Islet precursor cell (in vitro differentiated cells): ENCODE measurements at places on chromosomes 1 and 21.

GRCh38 chr1:234619071-234619480 lies 9.1 kb upstream of the IRF2BP2 start:
- DNase-seq = no peak

- no peak for DNase-seq
These were observed at the start of gene CD53 for GRCh38 chr1:110872745-110873720. CD53 (plus strand) TSS chr1:110873148; CDS start chr1:110891409, 18,261 bp downstream.

DNA sequence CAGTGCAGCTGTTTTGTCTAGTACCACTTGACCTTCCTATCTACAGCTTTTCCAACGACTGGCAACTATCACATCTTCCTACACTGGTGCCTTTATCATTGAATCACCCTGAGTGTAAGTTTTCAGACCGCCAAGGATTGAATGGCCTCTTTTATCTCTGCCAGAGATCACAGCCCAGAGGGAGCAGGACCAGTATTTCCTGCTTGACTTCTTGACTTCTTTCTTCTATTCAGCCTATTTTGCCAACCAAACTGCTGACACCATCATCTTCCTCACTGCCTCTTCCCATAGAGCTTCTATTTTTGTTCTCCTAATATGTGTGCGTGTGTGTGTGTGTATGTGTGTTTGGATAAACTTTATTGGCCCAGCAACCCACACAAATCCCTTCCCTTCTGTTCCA lies 53.8 kb downstream of the SERBP1 start:
- DNase-seq = peak; percentile 79

- DNase-seq = no peak
These were observed 9.9 kb downstream of the WNT9A start for GRCh38 chr1:227937838-227938145.

DNA sequence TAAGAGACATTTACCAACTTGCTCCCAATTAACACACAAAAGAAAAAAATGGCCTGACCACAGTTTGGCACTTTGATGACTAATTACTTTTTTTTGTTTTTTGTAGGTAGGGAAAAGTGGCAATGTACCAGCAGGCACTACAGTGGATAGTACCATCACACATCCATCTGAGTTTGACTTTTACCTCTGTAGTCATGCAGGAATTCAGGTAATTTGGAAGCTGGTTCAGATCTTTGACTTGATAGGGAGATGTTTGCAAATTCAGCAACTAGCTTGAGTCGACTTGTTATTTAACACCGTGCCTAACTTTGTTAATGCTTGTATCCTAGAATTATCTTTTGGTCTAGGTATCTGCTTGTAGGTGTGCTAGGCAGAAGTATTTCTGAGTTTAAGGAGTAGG lies 33.0 kb upstream of the AGO1 start:
- DNase-seq = no peak

DNA sequence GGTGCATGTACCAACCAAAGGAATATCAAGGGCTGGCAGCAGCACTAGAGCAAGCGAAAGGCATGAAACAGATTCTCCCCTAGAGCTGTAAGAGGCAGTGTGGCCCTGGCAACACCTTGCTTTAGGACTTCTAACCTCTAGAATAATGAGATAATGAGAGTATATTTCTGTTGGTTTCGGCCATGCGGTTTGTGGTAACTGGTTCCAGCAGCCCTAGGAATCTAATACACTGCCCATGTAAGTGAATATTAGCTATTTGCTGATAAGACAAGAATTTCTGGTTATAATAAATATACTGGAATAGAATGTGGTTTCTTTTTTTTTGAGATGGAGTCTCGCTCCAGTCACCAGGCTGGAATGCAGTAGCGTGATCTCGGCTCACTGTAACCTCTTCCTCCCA lies 199.4 kb downstream of the GABPA start:
- DNase-seq = no peak

- DNase-seq = no peak
These were observed 2.1 kb downstream of the SCCPDH start for GRCh38 chr1:246726255-246726679.

DNA sequence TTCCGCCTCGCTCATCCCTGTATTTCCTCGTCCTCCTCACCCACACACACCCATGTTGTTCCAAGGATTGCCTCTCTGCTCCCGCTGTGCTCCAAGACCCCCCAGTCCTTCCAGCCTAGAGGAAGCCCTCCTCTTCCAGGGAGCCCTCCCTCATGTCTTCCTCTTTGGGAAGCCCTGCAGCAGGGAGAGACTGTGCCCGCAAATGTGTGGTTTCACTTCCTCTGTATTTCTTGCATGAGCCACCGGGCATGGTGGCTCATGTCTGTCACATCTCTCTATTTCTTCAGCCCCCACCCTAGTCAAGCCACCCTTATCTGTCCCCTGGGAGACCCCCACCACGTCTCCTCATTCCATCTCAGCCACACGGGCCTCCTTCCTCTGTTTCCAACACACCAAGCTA lies 57.5 kb upstream of the PAX7 start:
- DNase-seq = no peak

GRCh38 chr1:155966750-155967149 lies 11.6 kb downstream of the ARHGEF2 start:
- no peak for DNase-seq

DNA sequence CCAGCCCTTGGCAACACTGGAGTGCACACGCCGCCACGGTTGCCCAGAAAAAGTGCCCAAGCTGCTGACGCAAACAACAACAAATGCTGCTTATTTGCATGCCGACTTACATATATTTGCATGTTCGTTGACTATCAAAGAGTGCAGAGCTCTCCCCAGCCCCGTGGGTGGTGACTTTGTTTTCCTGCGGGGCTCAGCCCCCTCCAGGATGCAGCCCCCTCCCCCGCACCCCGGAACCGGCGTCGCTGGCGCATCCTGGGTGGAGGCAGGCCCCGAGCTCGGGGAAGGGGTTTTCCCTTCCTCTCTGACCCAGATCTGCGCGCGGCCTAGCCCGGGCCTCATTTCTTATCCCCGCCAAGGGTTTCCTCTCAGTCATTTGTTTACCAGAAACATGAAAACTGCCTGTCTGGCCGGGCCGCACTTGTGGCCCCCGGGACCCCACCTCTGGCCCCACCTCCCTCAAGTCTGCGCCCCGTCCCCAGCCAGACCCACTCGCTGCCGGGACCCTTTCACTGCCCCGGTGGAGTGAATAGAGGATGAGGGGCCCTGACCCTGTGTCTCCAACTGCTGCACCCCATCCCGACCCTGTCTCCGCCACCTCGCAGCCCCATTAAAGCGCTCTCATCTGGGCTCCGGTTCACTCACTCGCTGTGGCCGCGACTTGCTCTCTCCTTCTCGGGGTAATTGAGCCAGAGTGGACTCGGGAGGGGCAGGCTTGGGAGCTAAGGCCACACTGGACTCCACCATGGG lies 5.5 kb downstream of the TNFRSF25 start:
- DNase-seq = no peak

GRCh38 chr1:113035086-113035485 lies 37.9 kb upstream of the LRIG2 start:
- no peak for DNase-seq

DNA sequence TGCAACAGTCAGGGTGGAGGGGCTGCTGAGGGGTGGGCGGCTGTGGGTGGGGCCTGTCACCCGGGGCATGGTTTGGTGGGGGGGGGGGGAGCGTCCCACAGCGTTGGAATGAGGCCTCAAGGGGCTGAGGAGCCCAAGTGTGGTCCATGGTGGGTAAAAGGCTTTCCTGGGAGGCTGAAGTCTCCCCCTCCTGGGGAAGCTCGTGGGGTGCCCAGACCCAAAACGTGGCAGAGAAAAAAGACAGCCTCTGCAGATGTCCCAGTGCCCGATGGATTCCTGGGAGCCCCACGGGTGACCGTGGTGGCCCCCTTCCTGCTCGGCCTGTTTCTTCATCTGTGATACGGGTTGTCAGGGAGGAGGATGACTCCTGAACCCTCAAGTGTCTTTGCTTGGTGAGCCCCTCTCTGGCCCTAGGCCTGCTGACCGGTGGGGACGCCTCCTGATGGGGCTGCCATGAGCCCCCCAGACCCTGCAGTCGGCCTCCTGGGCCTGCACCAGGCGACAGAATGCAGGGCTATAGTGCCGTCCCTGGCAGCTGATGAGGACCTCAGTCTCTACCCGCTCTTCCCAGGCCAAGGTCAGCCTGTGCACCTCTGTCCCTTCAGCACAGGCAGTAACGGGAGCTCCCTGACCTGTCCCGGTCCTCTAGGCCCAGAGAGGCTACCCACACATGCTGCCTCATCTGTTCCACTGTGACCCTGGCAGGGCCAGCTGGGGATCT lies 1.1 kb downstream of the OBSCN start:
- DNase-seq = peak; percentile 51

GRCh38 chr1:53850082-53850673 lies 12.1 kb upstream of the NDC1 start:
- no peak for DNase-seq

- no peak for DNase-seq
These were observed 24.6 kb downstream of the PLEKHA6 start for GRCh38 chr1:204335085-204335484.

DNA sequence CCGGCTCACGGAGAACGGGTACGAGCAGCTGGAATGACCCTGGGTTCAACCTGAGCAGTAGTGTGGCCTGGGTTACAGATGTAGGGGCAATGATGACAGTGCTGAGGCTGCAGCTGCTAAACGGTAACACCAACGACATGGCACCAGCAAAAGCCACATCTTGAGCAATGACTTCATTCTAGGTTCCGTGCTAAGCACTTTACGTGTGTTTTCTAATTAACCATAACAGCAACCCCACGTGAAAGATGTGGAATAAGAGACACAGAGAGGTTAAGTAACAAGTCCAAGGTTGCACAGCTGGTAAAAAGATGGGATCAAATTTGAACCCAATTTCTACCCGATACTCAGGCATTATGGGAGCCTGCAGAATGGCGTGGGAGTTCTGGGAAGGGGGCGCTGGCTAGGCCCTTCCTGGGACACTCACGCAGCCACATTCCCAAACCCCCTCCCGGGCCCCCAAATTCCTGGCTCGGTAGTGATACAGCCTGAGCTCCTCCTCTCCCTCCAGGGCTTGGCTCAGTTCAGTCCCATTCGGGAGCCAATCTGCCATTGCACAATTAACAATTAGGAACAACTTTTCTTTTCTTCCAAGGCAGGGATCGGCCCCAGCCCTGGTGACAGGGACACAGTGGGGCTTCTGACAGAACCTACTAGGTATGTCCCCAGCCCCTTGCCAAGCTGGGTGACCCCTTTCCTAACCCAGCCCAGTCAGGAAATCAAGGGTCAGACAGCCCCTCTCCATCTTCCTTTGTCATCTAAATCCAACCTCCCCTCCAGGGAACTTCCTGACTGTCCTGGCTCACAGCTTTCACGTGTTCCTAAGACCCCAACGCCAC lies 23.8 kb upstream of the ECE1 start:
- no peak for DNase-seq

- DNase-seq = no peak
These were observed 216.3 kb upstream of the CAMK1G start for GRCh38 chr1:209367061-209367772.

GRCh38 chr21:37665230-37666024 lies 250.8 kb downstream of the KCNJ6 start:
- DNase-seq = no peak
